ENCODE measurements at places on chromosomes 12 and 14. TPM values are rescaled to one million over a fixed set of nuclear protein-coding genes. Genes with fewer than 3 reads are reported as not detected.

DNA sequence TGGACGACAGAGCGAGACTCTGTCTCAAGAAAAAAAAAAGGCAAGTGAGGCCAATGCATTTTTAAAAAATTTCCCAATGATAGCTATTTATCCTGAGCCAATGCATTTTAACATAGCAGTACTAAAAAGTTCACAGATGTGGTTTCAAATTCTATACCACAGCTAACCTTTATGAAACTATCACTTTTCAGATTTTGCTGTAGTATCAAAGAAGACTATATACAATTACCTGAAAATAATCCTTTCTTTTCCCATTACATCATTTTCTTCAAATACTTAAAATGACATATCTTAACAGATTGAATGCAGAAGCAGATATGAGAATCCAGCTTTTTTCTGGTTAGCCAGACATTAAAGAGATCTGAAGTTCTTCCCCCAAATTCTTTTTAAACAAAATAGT is 13.2 kb downstream of the ATF7 start:
- DNase-seq: no peak

- DNase-seq: no peak
Observed at GRCh38 chr14:101121508-101122139, 218.1 kb upstream of the RTL1 start.

DNA sequence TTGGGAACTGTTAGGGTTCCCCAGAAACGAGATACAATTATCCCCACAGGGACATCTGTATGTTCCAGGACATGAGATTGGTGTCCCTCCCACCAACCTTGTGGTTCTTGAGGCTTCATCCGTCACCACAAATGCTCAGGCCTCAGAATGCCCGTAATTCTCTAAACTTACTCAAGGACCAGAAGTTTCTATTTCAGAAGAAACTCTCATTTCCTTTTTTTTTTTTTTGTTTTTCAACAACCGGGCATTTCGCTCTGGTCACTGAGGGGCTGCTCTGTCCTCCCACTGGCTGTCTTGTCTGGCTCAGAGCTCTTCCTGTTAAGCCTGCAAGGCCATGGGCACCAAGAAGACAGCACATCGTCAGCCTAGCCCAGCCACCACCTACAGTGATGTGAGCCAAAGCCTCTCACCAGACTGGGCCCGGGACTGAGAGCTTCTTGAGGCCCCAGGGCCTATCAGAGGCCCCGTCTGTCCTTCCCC is 36.2 kb downstream of the VDR start:
- DNase-seq: no peak

GRCh38 chr14:59580911-59581310 is 4.3 kb upstream of the CCDC175 start:
- no peak for DNase-seq

DNA sequence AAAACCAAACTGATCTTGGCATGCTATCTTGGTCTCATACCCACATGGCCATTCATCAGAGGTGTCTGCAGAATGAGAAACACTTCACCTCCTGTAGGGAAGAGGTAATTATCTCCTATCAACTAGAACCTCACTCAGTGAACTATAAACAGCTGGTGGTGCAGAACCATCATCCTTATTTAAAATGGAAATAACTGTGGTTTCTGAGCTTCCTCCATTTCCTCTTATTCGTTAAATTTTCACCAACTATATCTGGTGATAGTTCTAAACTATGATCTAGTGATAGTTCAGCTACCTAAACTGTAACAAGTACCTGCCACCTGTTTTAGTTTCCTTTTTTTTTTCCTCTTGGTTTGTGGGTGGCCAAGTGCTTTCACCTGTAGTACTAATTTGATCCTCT is 218.5 kb downstream of the FUT8 start:
- no peak for DNase-seq

GRCh38 chr12:120252071-120252906 is 13.2 kb downstream of the PXN start:
- DNase-seq: no peak

- DNase-seq: no peak
Observed at GRCh38 chr12:31316891-31317290, 9.1 kb downstream of the SINHCAF start.

- no peak for DNase-seq
Observed at GRCh38 chr12:34341362-34341733, 319.1 kb downstream of the ALG10 start.

DNA sequence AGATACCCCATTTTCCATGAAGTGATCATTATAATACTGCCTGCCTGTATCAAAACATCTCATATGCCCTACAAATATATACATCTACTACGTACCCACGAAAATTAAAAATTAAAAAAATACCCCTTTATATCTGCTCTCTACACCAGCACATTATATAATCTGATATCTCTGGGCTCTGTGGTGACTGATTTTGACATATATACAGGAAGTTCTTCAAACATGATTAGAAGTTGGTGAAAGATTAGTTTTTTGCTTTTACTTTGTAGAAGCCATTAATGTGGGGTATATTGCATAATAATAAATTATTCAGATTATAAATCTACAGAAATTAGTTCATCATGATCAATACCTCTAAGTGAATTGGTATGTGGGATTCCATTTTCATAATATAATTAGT is 126.7 kb upstream of the MDM1 start:
- DNase-seq: no peak

DNA sequence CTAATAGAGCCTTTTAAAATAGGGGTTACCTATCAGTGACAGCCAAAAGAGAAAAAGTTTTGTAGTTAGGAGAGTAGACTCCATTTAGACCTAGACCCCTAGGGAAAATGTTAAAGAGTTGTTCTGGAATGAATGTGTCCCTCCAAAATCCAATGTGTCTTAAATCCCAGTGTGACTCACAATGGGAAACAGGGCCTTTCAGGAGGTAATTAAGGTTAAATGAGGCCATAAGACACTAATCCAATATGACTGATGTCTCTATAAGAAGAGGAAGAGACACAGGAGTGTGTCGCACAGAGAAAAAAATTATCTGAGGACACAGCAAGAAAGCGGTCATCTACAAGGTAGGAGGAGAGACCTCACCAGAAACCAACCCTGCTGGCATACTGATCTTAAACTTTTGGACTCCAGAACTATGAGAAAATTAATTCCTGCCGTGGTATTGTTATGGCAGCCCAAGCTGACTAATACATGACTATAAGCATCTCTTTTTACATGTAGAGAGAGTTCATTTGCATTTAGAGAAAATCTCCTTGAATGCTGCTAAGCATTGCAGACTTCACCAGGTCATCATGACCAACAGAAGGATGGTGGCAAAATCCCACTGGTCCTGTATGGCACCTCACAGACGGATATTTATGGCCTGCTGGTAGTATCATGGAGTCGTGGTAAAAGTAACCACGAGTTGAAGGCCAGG is 259.6 kb upstream of the TMTC1 start:
- no peak for DNase-seq

DNA sequence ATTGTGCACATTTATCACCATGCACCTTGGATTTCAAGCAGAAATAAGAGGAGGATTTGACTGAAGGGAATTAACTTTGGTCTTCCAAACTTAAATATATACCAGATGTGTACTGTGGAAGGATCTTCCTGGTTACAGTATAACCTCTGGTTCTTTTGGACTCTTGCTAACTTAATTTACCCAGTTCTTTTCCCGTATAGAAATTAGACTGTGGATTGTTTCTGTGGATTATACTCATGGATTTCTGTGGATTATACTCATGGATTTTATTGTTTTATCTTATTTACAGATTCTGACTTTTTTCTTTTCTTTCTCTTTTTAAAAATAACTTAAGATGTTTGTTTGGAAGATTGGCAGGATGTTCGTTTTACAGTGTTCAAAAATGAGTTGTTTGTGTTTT is 215.3 kb downstream of the RAD51B start:
- DNase-seq: no peak

GRCh38 chr14:87869619-87870583 is 123.1 kb downstream of the GALC start:
- no peak for DNase-seq

DNA sequence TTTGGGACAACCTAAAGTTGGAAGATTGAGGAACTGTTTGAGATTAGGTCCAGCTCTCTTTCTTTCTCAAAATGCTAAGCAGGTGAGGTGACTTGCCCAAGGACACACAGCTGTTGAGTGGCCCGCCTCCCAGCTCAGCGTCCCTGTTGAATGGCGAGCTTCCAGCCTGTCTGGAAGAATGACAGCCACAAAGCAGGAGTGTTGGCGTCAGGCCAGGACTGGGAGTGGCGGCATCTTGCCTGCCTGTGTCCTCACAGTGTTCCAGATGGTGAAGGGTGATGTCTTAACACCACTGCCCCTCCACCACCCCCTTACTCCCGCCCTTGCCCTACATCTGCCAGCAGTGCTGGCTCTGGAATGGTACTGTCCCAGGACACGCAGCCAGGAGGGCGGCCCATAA is 4.4 kb upstream of the CEBPE start:
- peak; percentile 89 for DNase-seq

- DNase-seq: no peak
Observed at GRCh38 chr14:72451054-72451972, 442.6 kb downstream of the DPF3 start.

- DNase-seq: no peak
Observed at GRCh38 chr14:91873471-91874415, 6.4 kb upstream of the TC2N start.

The PXMP2 gene
- total RNA-seq: 13.0 TPM

The CLEC4E gene
- total RNA-seq: 5.6 TPM

The CELA1 gene
- total RNA-seq: not detected

The NPFF gene
- total RNA-seq: not detected

The B4GALNT1 gene
- 5.9 TPM for total RNA-seq

The MYO1H gene
- total RNA-seq: not detected

The SLC8A3 gene
- total RNA-seq: 0.23 TPM

Measured in aorta (tissue), 5 donors.